Activated T-cell treated with anti-CD3 and anti-CD28 coated beads, Interleukin-2, amount 50 U/mL, for 72 hours (primary cell): ENCODE measurements at places on chromosomes 4 and X. TPM values are rescaled to one million over a fixed set of nuclear protein-coding genes. Genes with fewer than 3 reads are reported as not detected.

FHIP1A gene
- 0.22 TPM for total RNA-seq

CETN2 gene
- 6.2 TPM for total RNA-seq

ATP1B4 gene
- not detected for total RNA-seq

P2RY10 gene
- 82.7 TPM for total RNA-seq

CSAG1 gene
- not detected for total RNA-seq

MAGEA1 gene
- not detected for total RNA-seq

ADAMTS3 gene
- not detected for total RNA-seq

XPNPEP2 gene
- 0.42 TPM for total RNA-seq

CXXC4 gene
- not detected for total RNA-seq

DCHS2 gene
- not detected for total RNA-seq

CT45A3 gene
- total RNA-seq, result not detected

GALNTL6 gene
- total RNA-seq, result not detected

DNA sequence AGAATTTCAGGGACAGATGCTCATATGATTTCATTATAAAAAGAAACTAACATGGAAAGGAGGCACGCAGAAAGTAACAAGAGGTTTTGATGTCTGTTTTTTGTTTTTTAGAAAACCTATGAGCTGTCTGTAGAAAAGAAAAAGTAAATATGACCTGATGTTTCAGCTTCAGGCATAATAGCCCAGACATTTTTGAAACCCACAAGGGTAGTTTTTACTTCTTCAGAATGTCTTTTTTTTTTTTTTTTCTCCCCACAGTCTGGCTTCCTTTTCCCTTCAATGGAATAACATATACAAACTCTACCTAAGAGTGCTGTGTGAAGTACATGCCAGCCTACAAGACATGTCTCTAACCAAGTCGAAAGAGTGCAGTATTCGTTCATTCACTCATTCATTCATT, 18.3 kb upstream of the STX18 start:
- no peak for DNase-seq

GRCh38 chr4:117370944-117371668, 285.7 kb upstream of the TRAM1L1 start:
- DNase-seq, result no peak

DNA sequence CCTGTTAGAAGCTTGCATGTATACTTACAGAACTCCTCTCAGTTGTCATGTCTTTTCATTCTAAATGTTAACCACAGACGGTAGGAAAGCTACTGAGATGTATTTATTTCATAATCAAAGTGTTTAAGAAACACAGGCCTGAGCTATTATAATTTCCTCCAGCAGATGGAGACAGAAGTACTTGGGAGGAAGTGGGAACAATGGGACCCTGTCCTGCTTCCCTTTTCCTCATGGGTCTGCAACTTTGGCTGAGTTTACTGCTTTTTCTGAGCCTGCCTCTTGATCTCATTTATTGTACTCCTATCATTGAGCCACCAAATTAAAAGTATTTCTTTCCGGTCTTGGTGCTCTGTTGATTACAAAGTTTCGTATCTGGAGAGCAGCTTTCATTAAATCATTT, 67.7 kb upstream of the SPANXN2 start:
- DNase-seq, result no peak

- no peak for DNase-seq
These were observed 73.7 kb downstream of the ABLIM2 start for GRCh38 chr4:8084712-8085490.

DNA sequence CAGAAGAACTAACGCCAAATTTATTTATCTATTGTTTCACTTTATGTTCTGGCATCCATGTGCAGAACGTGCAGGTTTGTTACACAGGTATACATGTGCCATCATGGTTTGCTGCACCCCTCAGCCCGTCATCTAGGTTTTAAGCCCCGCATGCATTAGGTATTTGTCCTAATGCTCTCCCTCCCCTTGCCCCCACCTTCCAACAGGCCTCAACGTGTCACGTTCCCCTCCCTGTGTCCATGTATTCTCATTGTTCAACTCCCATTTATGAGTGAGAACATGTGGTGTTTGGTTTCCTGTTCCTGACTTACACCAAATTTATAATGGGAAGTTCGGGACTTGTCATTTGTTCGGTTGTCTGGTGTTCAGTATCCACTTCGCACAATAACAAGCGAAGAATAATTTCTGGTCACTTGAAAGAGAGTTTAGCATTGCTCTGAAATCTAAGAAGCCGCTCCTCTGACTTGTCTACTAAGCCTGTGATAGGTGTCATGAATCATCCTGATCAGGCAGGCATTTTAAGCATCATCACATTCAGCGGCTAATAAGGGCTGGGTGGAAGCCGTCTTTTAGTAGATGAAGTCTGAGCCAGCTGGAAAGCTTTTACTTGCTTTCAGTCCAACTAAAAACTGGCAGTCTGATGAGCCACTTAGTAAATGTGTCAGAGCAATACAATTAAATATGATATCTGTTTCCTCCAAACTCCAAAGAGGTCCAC, 1065.7 kb upstream of the PABPC4L start:
- DNase-seq, result no peak

DNA sequence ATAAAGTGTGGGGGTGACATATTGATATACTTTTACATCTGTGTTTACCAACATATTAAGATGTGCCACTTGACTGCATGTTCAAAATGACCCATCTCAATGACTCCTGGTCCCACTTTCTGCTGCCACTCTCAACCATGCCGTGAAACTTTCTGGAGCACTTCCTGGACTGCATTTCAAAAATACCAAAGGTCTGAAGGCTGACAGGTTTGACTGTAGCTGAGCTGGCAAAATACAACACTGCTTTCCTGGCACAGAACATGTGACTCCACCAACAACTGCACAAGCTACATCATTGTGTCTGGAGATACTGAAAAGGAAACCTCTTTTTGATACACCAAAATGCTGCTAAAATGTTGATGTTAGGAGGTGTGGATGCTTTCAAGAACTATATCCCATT, 184.8 kb downstream of the UNC5C start:
- DNase-seq, result no peak

DNA sequence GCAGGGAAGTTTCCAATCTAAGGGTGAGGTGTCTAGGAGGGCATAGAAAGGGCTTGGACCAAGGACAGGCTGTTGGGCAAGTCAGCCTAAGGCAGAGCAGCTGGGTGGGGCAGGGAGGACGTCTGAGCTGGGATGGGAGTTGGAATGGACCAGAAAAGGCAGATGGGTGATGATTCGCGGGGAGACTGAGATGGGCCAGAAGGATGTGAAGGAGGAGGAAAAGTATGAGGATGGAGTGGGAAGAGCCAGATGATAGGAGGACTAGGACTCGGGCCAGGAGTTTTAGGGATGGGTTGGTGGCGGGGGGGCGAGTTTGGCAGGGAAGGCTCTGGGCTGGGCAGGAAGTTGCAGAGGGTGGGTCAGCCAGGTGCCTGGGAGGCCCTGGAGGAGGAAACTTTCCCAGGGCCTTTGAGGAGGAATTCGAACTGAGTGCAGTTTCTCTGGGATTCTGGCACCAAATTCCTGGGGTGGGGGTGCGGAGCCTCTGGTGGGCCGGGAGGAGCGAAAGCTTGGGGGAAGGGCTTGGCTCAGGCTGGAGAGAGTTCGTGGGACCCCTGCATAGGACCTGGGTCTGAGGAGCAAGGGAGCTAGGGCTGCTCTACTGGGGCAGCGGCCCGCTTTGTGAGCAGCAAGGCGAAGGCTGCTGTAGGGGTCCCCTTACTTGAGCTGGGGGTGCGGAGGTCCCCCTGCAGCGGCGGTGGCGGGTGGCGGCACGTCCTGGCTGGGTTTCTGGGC, 8.7 kb upstream of the TIMP1 start:
- no peak for DNase-seq

DNA sequence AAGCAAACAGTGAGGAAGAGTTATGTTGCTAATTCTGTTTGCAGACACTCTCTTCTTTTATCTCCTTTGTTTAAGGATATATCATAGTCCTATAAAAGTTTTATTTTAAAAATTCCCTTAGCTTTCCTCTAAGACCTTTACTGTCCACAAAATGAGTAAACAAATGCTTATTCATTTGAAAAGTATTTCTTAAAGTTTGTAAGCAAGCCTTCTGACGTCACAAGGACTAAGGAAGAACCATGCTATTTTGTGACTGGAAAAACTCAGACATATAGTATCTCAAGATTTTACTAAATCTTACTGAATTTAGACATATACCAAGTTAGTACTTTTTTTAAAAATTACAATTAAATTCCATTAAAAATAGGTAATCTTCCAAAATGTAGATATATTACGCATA, 5.2 kb upstream of the RBMXL3 start:
- DNase-seq, result no peak

DNA sequence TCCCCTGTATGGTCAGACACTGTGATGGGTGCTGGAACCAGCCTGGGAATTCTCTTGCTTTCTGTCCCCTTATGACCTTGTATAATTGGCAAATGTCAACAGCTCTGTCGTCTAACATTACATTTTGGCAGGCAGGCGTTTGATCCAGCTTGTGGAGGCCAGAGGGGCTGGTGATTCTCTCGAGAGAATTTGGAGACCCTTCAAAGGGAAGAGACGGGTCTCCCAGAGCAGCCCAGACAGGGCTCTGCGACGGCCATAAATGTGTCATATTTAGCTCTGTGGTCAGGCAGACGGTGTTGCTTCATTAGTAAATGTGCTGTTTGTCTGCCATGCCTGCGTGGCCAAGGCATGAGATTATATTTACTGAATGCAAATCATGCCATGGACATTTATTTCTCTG, 68.7 kb downstream of the SORCS2 start:
- no peak for DNase-seq

- DNase-seq, result no peak
These were observed 5.6 kb downstream of the HAND2 start for GRCh38 chr4:173524218-173525117.

GRCh38 chr4:168835880-168836454, 174.1 kb downstream of the CBR4 start:
- DNase-seq, result no peak

DNA sequence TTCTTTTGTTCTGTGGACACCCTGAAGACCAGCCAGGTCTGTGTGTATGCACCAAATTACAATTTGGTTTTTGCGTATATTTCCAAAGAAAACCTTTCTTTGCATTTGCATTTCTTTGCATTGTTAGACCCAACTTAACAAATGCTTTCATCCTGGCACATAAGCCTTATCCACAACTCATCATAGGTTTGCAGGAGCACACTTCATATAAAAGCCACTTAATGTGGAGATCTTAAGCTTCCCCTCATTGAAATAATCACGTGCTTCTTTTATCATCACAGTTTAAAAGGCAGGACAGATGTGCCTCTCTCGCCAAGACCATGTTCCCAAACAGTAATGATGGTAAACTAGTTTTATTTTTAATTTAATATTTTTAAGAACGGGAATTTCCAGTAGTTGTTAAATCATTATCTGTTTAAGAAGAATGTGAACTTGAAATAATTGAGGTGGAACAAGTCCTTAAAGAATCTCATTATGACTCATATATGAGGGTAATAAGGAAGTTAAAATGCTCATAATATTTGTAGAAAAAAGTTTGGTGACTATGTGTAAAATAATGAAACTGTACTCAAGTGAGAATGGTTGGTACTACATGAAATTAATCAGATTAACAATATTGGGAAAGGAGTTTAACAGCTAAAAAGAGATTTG, 65.5 kb downstream of the GLRA3 start:
- no peak for DNase-seq

GRCh38 chr4:8347660-8348059, 78.1 kb downstream of the HTRA3 start:
- DNase-seq, result no peak

- no peak for DNase-seq
These were observed 196.5 kb upstream of the SLC7A11 start for GRCh38 chr4:138438608-138439007.

GRCh38 chr4:156764145-156764544, 207.5 kb downstream of the PDGFC start:
- no peak for DNase-seq

- no peak for DNase-seq
These were observed 61.3 kb downstream of the CLNK start for GRCh38 chr4:10623241-10623640.

GRCh38 chr4:827209-828081, 1.5 kb upstream of the CPLX1 start:
- DNase-seq, result no peak

DNA sequence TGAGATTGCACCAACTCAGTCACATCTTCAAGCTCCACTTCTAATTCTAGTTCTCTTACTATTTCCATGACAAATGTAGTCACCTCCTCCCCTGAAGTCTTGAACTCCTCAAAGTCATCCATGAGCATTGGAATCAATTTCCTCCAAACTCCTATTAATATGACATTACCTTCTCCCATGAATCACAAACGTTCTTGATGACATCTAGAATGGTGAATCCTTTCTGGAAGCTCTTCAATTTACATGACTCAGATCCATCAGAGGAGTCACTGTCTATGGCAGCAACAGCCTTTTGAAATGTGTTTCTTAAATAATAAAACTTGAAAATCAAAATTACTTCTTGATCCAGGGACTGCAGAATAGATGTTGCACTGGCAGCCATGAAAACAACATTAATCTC, 34.5 kb downstream of the GALNTL6 start:
- no peak for DNase-seq

DNA sequence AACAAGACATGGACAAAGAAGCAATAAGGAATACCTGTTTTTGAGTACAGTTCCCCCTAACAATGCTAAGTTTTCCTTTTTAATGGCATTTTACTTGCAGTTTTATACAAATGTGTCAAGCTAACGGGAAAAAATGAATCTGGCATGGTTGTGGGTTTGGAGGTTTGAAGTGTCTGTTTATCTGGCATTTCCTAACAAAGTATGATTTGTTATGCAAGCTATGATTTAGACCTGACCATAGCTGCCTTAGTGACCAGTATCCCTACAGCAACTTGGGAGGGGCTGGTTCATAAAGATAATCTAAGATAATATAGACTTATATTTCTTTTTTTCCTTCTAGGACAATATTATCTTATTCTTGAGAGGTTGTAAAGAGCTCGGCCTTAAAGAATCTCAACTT, 60.6 kb downstream of the LIMCH1 start:
- no peak for DNase-seq

DNA sequence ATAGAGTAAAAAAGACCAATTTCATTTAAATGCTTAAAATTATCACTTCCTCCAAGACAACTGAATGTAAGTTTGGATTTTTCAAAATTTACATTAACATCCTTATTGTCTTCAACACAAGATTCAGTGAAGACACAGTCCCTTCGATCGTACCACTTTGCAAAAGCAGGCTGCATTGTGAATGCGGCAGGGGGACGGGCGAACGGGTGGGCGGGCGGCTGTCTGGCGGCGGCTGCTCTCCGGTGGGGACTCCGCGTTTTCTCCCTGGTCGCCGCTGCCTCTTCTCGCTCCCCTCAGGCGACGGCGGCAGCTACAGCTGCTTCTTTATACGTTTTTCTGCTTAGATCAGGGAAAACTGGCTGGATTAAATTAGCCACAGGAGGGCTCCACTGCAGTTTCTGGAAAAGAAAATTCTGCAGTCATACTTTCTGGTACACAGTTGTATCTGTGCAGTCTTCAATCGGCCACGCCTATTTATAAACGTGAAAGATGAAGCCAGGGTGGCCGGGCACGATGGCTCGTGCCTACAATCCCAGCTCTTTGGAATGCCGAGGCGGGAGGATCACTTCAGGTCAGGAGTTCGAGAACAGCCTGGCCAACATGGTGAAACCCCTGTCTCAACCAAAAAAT, 33.9 kb upstream of the HPF1 start:
- DNase-seq, result peak; percentile 29
